ENCODE measurements at places on chromosomes 6 and 20.

DNA sequence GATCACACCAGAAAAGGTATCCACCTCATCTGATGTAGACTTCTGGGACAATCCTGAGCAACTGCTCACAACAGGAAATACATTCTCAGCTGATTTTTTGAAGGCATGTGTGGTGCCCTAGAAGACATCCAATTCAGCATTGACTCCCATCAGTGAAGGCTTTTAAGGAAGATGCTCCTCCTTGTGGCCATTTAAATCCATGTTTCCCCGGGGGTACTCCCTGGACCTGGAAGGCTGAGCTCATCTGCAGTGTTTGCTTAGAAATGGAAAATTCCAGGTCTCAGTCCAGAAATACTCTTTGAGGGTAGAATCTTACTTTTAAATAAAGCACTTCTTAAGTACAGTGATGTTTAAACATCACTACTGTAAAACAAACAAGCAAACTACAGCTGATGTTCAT lies 195.5 kb upstream of the PDE10A start:
- DNase-seq = no peak

DNA sequence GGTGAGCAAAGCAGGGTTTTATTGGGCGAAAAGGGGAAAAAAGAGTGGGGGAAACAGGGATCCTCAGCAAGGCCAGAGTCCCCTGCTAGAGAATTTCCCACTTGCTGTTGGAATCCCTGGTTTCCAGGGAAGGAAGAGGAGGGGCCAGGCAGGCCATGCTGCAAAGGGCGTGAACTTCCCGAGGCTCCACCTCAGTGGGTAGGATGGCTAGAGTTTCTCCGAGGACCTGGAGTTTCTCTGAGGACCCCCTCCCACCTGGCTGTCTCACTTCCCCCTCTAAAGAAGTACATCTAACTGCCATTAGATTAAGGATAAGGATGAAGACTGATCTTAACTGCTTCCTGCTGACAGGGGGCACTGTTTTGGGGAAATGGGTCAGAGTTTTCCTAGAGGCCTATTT lies 1239.3 kb upstream of the GJE1 start:
- no peak for DNase-seq

DNA sequence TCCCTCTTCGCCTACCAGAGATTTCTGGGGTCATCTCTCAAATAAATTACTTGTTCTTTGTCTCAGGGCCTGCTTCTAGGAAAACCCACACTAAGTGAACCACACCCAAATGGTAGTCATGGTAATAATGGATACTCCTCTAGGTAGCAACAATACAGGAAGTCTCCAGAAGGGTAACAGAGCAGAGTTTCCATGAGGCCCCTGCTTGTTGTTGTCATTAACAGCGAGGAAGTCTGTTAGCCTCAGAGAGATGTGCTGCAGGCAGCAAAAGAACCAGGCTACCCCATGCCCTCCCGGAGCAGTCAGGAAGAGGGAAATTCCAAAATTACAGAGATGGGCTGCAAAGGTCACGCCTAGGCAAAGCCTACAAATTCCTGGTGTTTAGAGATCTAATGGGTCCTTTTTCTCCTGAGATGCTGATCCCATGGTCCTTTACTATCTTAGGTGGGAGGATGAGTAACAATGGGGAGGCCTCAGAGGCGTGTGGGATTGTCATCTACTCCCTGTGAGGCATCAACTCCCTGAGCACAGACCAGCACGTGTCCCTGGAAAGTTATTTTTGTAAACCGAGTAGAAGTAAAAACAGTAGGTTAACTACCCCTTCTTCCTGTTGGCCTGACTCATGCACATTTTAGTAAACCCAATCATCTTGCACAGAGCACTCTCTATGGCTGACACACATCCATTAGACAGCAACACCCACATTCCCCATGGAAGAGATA lies 10.1 kb downstream of the ISM1 start:
- DNase-seq = peak; percentile 18

GRCh38 chr20:1891263-1892118 lies 3.7 kb upstream of the SIRPA start:
- no peak for DNase-seq

DNA sequence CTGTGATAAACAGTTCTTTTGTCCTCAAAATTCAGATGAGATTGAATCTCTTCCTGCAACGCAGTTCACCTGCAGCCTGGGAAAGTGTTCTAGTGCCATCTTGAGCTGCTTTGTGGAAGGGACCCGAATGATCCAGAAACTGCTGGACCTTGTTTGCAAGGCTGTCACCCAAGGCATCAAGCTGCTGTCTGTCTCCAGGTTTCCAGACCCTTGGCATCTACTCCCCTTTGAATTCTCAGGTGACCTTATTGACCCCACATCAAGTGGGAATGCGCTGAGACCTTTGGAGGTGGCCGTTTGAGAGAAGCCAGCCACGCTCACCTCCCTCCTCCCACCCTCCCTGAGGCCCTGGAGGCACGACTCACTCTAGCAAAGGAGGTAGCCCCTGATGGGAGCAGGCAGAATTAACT lies 112.5 kb downstream of the EDN3 start:
- DNase-seq = no peak

DNA sequence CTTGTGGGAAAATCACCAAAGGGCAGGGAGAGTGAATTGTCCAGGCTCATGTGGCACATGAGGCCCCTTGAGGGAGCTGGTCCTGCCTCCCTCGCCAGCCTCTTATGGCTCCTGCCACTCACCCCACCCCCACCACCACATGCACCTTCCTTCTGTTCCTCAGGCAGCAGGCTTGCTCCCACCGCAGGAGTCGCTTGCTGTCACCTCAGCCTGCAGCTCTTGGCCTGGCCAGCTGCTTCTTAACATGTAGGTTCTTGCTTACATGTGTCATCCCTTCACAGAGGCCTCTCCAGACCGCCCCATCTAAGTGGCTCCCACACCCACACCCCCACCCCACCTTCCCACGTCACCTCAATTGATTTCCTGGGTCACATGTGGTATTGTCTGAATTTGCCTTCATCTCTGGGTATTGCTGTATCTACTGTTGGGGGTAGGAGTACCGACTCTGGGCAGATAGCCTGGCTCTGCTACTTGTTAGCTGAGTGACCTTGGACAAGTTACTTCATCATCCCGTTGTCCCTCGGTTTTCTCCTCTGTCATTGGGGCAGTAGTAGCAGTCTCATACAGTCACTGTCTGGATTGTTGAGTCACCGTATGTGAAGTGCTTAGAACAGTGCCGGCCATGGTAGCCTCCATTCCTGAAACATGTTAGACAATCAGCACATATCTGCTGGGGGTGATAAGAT lies 41.7 kb downstream of the SLC9A8 start:
- no peak for DNase-seq
